ENCODE measurements at places on chromosomes 11 and 22. TPM values are rescaled to one million over a fixed set of nuclear protein-coding genes. Genes with fewer than 3 reads are reported as not detected.

Gene SELENOO
- total RNA-seq, result 22.2 TPM

Gene IL10RA
- 6.3 TPM for total RNA-seq

Gene LDHAL6A
- 0.20 TPM for total RNA-seq

Gene GUCY1A2
- 25.2 TPM for total RNA-seq

Gene MS4A6A
- 29.8 TPM for total RNA-seq

Gene ALDH3B1
- 2.9 TPM for total RNA-seq

Gene ELF5
- total RNA-seq, result not detected

Gene KCNJ1
- total RNA-seq, result not detected

Gene KDM4D
- 2.3 TPM for total RNA-seq

Gene OR51B5
- 0.99 TPM for total RNA-seq

Gene KRTAP5-1
- not detected for total RNA-seq

Gene MRGPRE
- total RNA-seq, result 0.33 TPM

Gene A4GALT
- 14.6 TPM for total RNA-seq

Gene CHRDL2
- 0.11 TPM for total RNA-seq

Gene ARHGAP8
- 0.69 TPM for total RNA-seq
